Stimulated activated CD4-positive, alpha-beta T cell treated with anti-CD3 and anti-CD28 coated beads, Interleukin-4, amount 100 ng/mL, for 48 hours (primary cell): ENCODE measurements at places on chromosomes 6 and 20.

GRCh38 chr6:155273431-155273830, 9.6 kb downstream of the CLDN20 start:
- DNase-seq, result no peak

- DNase-seq, result no peak
Observed at GRCh38 chr6:149454346-149454848, 30.4 kb downstream of the ZC3H12D start.

GRCh38 chr20:32465092-32465900, 107.2 kb downstream of the ASXL1 start:
- no peak for DNase-seq

DNA sequence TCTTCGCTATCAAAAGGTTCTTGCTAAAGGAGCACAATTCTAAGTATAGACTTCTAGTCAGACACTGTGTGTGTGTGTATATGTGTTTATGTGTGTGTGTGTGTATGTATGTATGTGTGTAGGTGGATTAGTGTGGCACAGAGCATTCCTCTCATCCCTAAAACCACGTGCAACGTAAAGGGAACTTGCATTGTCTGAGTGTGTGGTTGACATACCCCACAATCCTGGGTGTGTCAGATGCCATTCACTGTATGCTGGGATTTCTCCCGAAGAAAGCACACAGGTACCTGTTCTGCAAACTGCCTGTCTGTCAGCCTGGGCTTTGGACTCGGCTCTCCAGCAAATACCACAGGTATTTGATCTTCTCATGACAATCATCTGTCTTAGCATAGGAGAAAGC, 42.3 kb upstream of the TBC1D7 start:
- no peak for DNase-seq

DNA sequence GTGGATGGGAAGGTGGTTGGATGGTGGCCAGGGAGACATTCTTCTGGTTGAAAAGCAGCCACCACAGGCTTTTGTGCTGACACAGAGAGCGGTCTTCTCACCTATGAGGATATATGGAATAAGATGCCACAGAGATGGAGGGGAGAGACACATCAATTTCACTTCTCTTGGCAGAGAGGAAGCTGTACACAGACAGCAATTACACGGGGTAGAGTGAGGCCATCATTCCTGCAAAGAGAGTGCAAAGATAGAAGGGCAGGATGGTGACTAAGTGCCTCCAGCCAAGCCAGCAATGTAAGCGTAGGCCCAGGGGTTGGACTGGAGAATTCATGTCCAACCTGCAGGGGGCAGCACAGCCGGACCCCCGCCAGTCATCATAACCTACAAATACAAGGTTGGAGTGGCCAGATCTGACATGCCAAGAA, 56.4 kb downstream of the NRN1 start:
- peak; percentile 4 for DNase-seq

GRCh38 chr6:96735332-96735731, 101.9 kb downstream of the GPR63 start:
- no peak for DNase-seq

DNA sequence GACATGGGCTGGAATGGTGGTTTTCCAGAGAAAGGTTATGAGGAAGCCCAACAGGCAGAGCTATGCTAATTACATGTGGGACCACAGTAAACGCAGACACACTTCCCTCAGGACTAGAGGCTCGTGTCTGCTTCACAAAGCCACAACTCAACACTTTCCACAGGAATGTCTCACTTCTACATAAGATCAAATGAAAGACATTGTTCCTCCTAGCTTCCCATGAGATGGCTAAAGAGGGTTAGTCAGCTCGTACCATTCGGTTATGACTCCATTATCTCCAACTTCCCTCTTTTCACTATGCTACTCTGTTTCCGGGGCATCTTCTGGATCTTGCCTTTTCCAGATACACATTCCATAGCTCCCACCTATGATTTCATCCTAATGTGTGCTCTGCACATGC, 29.1 kb upstream of the ZC3H12D start:
- DNase-seq, result no peak

GRCh38 chr6:135527116-135527959, 29.8 kb upstream of the AHI1 start:
- no peak for DNase-seq

DNA sequence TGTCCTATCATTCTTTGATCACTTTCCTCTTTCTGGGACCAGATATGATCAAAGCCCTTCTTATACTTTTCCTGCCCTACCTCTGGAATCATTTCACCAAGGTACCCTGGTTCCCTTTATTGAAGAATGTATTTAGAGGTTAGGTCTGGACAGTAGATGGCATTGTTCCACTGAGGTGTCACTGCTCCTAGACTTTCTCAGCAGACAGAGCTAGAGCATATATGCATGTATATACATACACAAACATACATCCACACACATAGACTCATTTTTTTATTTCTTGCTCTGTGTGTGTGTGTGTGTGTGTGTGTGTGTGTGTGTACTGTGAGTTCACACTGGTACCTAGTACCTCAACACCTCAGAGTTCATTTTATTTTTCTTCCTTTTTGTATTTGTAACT, 40.9 kb downstream of the PTPRA start:
- no peak for DNase-seq

- DNase-seq, result no peak
Observed at GRCh38 chr6:54737247-54737646, 109.3 kb upstream of the FAM83B start.

- no peak for DNase-seq
Observed at GRCh38 chr6:115194981-115195638, 852.3 kb upstream of the HS3ST5 start.

DNA sequence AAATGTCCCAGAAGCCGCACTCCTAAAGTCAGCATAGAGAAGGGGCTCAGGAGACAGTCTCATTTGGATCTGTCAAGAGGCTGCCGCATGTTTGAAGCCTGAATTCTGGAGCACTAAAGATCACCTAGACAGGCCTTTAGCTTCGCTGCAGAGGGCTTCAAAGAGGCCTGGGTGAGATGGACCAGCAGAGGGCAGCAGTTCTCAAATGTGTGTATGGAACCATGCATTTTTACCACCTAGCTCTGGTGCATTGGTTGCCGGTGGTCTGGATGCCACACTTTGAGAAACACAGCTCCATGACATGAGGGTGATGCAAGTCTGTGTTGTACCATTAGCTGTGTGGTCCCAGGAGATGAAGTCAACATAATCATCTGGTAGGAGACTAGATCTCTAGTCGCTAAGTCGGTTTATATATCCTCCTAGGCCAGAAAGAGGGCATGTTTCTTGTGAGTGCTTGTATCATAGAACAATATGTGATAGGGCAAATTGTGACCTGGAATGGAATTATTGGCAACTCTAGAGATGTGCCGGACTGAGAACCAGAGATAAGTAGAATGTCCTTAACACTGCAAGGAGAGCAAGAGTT, 64.8 kb downstream of the KIAA0319 start:
- DNase-seq, result peak; percentile 74

DNA sequence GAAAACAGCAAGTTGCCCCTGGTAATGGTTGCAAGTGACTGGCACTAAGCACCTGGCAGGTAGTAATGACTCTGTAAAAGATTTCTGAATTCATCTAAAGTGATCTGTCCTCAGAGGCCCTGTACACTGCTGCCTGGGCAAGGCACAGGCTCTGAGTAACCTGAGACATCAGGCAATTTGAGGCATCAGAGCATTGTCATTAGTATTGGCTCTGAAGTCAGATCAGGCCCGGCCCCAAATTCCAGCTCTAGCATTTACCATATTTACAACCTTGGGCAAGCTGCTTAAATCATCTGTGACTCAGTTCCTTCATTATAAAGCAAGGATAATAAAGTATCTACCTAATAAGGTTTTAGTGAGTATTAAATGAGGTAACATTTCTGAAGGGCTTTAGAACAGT, 17.3 kb upstream of the TENT5A start:
- DNase-seq, result no peak

DNA sequence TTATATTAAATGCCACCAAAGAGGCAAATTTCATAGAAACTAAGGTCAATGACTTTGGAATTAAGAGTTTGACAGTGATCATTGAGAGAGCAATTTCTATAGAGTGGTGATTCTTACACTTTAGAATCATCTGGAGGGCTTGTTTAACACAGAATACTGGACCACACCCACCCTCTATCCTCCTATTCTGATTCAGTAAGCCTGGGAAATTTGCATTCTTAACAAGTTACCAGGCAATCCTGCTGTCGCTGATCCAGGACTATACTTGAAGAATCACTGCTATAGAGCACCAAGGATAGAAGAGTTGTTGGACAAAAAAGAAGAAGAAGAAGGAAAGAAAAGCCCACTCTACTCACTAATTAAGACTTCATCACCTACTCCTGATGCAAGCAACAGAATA, 21.3 kb upstream of the TBX18 start:
- no peak for DNase-seq

DNA sequence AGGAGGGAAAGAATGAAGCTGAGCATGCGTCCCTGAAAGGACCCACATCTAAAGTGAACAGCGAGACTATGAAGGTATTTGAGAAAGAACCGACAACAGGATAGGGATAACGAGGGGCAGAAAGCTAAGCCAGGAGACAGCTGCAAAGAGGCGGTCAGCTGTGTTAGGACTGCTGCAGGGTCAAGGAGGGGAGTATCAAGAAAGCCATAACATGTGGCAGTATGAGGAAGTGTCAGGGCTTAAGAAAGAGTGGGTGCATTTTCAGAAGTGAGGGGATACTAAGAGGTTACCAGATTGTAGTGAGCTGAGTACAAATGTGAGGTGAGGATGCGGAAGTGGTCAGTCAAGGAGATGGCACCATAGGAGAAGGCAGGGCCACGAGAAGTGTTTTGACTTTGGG, 21.2 kb downstream of the MYLIP start:
- DNase-seq, result no peak

GRCh38 chr6:114404339-114404955, 61.6 kb upstream of the HS3ST5 start:
- no peak for DNase-seq

DNA sequence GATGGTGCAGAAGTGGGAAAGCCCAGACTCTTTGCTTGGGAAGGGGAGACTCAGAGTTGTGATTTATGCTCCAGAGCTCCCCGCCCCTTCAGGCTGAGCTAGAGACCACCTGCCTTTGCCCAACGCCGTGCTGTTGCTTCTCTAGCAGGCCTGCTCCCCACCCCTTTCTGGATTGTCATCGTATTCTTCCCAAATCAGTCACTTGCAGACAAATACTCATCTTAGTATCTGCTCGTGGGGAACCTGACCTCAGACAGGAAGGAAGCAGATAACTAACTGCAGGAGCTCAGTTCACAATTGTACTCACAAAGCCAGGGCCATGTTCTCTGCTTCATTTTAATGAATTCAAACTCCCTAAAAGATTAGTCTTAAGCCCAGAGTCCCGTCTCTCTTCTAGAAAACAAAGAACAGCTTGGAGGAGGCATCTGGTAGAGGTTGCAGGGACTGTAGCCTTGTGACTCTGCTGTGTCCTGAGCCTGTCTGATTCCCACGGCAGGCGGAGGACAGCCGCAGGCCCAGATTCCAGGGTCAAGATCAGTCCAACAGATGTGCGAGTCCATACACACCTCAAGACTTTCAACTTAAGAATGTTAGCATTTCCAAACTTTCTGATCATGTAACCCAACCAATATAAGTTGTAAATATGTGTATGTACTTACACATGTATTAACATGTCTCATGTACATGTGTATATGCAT, 57.2 kb upstream of the GGTLC1 start:
- DNase-seq, result peak; percentile 17

GRCh38 chr6:37631295-37631694, 66.4 kb downstream of the MDGA1 start:
- DNase-seq, result no peak

DNA sequence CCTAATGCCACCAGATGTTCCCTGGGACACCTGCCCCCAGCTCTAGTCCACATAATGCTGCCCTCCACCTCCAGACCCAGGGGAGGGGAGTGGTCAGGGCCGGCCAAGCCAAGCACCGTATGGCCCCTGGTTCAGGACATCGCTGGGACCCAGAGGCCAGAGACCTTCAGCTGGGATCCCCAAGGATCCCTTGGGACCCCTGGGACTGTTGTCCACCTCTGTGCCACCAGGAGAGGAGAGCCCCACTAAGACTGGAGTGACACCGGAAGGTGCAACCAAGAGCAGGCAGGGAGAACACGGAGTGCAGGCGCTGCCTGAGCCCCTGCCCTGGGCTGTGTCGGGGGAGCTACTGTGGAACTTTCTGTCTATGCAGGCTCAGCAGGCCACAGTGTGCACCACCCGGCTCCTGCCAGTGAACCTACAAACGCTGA, 43.6 kb downstream of the CTCFL start:
- DNase-seq, result no peak

- DNase-seq, result no peak
Observed at GRCh38 chr6:160273750-160274149, 15.1 kb upstream of the SLC22A2 start.

DNA sequence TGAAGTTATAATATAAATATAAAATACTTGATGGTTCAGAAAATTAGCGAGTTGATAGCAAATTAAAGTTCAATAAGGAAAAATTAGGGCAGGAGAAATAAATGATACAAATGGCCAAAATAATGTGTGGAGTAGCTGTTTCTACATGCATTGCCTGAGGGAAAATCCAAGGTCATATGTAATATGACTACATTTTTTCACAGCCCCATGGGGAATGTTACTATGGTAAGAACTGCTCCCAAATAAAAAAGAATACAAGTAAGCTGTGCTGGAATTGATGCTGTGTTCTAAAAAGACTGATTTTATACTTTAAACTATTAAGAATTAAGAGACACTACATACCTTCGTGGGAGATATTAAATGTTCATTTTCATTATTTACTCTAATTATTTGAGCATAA, 34.1 kb downstream of the MEI4 start:
- DNase-seq, result no peak
